ENCODE measurements at places on chromosomes 3 and 15. TPM values are rescaled to one million over a fixed set of nuclear protein-coding genes. Genes with fewer than 3 reads are reported as not detected.

The ARHGEF26 gene
- 0.35 TPM for total RNA-seq

DNA sequence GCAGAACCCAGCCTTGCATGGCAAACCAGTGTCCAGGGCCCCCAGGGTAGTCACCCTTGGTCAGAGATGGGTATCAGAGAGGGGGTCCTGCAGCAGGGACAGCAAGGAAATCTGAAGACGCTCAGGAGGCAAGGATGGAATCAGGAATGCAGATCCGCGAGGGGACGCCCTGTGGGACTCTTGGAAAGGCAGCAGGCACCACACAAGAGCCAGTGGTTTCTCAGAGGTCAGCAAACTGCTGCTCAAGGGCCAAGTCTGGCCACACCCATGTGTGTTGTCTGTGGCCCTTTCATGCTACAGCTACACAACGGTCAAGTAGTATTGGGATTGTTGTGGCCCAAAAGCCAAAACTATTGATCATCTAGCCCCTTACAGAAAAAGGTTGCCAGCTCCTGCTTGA, 69.7 kb downstream of the ST8SIA2 start:
- DNase-seq: no peak

DNA sequence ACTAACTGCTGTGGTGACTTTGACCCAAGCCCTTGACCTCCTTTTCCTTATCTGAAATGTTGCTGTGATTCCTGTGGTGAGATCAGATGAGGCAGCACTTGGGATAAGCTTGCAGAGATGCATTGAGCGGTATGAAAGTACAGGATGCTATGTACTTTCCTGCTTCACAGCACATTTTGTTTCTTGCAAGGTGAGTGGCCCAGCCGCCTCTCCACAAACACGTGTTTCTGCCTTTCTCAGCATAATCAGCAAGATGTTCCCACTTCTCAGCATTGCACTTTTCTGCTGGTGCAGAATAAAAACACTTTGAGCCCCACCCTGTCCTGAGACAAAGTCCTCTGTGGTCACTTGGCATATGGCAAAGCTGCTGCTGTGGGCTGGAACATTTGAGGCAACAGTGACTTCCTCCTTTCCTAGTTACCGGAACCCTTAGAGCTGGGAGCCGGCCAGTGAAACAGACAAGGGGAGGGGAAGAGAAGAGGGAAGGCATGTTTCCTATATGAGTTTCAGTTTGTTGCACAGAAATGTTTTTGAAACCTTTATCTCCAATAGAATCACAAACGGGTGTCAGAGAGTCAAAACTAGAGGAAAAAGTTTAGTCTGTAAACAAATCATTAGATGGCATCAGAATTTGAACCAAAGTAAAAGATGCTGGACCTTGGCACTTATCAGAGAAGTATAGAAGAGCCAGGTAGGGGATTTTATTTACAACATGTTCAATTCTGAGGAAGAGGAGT, 5.0 kb downstream of the NUDT16 start:
- no peak for DNase-seq

DNA sequence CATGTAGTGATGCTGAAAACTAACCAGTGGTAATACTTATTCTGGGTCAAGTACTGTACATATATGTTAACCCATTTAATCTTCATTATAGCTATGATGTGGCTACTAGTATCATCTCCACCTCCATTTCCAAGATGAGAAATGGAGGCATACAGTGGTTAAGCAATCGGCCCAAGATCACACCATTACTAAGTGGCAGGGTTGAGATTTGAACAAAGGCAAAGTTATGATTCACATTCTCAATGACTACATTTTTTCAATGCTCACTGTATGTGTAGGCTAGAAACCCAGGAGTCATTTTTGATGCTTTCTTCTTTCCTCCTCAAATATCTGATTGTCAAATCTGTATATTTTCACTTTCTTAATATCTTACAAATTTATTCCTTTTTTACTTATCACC, 30.2 kb downstream of the ABI3BP start:
- DNase-seq: no peak

DNA sequence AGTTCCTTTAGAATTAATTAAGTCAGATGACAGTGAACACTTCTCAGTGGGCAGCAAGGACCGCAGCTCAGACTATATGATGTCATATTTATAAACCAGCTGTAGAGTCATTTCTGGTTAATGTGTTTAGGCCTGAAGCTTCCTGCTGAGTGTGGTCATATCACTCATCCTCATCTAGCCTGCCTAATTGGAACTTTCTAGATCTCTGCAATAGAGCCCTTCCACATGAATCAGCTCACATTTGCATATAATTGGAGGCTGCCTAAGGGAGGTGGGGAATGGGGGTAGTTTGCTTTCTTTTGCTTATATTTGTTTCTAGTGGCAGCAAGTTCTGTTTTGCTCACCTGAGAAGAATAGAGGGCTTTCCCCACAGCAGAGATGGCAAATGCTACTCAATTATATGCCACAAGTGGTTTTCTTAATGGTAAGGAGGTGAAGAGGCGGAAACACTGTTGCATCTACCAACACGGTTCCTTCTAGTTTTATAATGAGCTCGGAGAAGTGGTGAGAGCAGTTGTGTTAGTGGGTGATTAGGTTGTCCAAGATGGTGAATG, 148.1 kb downstream of the KLHL25 start:
- no peak for DNase-seq

All from OCI-LY7 (cell line).